ENCODE measurements at places on chromosomes 2 and 18.

DNA sequence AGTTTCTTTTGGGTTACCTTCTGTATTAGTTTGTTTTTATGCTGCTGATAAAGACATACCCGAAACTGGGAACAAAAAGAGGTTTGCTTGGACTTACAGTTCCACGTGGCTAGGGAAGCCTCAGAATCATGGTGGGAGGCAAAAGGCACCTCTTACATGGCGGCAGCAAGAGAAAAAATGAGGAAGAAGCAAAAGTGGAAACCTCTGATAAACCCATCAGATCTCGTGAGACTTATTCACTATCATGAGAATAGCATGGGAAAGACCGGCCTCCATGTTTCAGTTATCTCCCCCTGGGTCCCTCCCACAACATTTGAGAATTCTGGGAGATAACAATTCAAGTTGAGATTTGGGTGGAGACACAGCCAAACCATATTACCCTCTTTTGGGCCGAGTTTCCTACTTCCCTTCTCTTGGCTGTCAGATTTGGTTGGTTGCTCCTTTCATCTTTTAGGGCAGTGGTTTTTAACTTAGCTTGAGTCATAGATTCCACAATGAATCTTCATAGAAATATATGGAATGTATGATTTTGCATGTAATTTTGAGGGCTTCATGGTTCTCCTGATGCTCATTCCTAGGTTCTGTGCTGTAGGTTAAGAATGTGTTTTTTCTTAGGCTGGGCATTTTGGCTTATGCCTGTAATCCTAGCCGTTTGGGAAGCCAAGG is 44.2 kb downstream of the CEP192 start:
- no peak for DNase-seq

DNA sequence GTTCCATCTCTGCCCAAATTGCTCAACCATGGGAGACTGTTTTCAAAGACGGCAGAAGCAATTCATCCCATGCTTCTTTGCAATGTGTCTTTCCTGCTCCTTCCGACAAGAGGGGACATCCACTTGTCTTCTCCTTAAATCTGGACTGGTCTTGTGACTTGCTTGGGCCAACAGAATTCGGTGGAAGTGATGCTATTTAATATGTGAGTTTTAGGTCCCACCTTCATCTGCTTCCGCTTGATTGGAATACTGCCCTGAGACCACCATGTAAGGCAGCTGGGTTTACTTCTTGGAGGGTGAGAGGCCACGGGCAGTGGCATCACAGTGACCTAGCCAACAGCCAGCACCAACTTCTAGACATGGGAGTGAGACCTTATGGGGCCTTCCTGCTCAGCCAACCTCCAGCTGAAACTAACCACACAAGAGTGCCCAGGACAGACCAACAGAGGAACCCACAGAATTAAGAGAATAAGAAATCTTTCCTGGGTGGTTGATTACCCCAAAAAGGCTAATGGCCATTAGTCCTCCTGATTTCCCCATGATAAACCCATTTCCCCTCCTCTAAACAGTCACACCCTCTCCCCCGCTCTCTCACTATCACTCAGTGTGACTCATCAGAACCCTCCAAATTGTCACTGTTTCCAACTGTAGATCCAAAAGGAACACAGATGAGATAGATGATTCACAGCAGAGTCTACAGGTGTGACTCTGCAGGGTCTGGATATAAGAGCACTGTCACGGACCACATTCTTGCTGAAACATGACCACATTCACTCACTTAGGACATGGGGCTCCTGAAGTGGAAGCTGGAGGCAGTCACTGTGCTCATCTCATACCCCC is 16.2 kb upstream of the RHOB start:
- DNase-seq: no peak

DNA sequence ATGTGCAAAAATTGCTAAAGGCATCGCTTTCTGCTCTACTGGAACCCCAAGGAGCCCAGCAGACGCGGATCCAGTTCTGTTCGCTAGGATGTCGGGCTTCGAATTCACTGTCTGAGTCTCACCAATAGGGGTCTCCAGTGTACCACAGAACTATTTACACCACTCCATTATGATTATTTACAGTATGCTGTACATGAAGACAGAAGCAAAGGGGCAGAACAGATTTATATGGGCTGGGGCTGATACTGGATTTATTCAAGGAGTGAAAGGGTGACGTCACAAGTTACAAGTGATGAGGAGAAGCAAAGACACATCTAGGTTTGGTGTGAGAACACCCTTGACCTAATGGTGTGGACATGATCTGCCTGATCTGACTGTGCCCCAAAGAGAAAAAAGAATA is 185.3 kb upstream of the ATP5MC3 start:
- no peak for DNase-seq

DNA sequence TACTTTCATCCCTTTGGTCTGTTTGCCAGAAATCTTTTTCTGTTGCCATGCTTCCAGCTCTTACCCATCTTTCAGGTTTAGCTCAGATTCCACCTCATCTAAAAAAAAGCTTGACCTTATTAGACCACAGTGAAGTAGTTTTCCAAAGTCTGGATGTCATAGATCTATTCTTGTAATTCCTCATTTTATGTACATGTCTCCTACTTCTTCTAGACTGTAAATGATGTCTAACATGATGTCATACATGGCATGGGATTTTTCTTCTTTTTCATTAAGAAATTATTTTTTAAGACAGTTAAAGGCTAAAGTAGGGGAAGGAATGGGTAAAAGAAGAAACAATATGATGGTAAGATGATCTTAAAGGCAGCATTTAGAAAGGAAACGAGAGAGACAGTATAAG is 11.3 kb downstream of the GLS start:
- DNase-seq: no peak

DNA sequence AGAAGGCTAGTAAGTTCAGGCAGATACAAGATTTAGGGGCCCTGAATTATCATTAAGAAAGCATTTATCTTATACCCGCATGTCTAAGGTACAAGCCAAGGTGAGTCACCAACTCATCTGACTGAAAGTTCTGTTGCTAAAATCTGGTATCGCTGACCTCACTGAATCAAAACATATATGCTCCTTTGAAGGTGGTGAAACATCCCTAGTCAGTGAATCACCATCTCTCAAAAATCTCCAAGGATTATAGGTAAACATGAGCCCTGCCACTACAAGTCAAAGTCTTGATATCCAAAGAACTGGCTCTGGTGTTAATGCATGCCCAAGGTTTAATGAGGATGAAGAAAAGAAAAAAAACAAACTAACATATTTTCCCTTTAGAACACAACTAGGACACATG is 43.5 kb downstream of the IRS1 start:
- no peak for DNase-seq

GRCh38 chr2:238216651-238217184 is 13.2 kb upstream of the ILKAP start:
- no peak for DNase-seq

DNA sequence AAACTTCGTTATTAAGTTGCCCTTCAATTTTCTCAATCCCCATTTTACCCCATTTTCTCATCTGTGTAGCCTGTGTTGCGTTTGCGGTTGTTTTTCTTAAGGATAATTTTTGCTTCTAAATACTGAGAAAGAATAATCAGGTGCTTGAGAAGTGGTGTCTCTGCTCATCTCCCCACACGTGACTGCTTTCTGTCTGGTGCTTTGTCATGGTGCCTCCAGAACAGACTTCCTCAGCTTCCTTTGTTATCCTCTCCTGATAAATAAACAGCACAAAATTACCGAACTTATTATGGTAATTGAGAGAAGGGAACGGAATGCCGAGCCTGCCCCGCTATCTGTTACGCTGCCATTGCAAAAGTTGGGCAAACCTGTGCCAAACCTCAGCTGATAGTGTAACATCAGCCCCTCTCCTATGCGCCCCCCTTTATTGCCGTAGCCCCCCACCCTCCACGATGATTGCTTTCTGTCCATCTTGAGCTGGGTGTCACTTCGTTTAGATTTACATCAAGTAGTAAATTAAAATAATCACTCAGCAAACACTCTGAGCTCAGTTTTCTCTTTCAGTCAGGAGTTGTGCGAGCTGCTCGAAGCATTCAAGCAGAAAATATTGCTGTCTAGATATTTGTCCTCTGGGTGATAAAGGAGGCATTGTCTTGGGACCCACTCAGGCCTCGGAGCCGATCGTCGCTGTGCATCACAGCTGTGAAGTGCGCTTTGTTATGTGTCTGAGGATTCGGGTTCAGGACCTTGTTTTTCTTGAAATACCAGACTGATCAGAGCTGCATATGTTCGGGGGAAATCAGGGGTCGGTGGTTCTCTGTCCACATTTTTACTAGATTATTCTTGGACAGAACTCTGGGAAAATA is 1008.5 kb upstream of the FANCL start:
- no peak for DNase-seq

All from activated T-cell treated with anti-CD3 and anti-CD28 coated beads, Interleukin-2, amount 50 U/mL, for 1 hour (primary cell).